ENCODE measurements at places on chromosomes 12 and 14.

DNA sequence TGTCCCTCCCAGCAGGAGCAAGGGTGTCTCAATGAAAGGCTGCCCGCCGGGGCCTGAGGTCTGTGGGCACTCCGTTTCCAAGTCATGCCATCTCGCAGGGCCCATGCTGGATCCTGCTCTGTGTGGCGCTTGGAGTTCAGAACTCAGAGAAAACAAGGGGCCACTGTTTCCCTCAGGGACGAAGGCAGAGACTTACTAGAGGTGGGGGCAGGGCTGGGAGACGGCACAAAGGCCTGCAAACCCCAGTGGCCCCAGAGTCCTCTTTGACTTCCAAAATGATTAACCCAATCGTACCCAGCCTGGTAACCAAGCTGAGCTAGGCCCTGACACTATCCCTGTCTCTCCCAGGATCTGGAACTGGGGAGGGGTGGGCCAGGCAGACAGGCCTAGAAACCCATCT, 95.8 kb downstream of the ITPK1 start:
- DNase-seq: no peak

DNA sequence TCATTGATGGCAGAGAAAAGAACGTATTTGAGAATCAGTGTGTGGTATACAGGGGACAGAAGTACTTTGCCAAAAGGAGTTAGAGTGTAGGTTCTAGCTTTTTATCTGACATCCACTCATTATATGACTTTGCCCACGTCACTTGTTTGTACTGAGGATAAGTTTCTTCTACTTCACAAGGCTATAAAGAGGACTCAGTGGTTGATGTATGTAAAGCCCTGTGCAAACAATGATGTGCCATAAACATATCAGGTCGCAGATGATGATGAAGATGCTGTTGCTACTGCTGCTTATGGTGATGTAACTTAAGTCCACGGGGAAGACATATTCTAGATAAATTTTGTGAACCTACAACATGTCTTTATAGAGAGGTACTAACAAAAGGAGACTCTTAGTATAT, 66.3 kb downstream of the TRHDE start:
- DNase-seq: no peak

DNA sequence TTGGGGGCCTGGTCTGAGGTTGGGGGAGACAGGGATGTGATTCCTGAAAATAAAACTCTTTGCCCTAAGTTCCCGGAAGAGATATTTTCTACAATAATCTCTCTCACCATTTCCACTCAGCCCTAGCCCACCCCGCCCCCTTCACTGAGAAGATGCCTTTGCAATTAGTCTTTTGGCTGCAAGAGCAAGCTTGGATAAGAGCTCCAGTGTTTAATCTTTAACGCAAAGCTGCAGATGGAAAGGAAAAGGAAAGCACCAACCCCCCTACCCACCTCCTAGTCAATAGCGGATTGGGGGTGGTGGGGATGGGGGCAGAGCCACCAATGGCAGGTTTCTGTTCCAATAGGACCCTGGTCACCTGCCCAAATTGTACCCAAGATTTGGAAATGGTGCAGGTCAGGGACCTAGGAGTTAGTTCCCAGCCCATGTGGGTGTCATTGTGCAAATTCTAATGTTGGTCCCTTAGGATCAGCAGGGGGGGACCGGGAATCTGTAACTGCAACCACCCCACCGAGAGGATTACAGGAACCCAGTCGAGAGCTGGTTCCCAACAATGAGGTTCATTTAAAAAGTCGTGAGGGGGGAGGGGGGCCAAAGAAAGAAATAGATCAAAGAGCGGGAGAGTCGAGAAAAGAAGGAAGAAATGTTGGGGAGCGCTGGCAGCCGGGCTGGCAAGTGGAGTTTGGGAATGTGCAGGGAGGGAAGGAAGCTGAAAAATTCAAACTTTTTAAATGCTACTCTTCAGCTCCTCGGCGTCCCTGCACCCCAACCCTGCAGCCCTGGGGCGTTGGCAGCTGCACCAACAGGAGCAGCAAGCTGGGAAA, 1.6 kb downstream of the ZFP36L1 start:
- peak; percentile 56 for DNase-seq

DNA sequence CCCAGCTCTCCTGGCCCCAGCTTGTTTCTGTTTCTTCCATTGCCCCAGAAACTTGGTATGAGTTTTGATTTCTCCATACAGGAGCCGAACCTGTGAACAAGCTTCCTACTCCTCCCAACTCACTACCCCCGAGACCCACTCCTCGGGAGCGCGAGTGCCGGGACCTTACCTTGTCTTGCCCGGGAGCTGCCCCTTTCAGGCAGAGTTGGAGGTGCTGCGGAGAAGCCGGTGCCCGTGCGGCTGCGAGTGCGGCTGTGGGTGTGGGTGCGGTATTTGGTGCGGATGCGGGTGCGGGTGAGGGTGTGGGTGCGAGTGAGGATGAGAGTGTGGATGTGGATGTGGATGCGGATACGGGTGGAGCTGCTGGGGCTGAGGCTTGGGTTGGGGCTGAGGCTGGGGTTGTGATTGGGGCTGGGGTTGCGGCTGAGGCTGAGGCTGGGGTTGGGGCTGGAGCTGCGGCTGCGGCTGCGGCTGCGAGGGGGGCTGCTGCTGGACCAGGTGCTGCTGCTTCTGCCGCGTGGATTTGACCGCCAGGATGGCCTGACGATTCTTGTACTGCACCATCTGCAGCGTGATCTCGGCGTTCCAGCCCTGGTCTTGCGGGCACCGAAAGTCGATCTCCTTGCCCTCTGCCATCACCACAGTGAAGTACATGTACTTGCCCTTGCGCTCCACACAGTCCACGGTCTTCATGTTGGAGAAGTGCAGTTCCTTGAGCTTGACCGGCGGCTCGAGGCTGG, 1.1 kb downstream of the PHLDA1 start:
- DNase-seq: peak; percentile 48

DNA sequence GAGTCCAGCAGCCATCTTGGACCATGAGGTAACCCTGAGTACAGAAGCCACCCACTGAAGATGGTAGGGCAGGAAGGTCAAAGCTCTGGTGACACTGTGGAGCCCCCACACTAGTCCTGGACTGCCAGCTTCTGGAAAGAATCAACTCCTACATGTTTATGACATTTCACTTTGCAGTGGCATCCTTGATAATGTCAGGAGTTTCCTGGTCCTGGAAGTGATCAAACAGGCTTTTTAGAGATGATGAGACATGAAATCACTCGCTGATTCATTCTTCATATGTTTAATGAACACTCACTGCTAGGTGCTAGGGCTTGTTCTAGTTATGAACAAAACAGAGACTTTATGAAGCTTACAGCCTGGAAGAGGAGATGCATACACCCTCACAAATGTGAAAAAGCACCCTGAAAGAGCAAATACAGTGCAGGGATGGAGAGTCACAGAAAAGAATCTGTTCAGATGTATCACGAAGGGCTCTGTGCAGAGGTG, 15.8 kb upstream of the HNF1A start:
- DNase-seq: no peak

DNA sequence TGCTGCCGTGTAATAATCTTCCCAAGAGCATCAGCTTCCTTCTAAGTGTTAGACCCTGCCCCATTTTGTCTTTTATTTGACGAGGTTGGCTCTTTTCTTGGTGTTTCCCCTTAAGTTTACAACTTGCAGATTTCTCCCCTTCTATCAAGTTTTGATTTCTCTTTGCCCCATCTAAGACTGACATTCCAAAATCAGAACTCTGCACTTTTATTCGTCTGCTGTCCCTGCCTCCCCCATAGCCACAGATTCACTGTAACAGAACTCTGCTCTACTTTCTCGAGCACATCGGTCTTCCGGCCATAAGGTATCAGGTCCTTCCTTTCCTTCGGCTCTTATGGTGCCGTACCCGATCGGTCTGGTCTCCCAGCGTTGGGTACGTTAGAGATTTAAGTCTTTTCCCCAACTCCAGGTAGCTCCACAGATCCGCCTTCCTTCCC, 563 bp downstream of the DCP1B start:
- peak; percentile 46 for DNase-seq

Data from EL (cell line).